ENCODE measurements at places on chromosomes 6 and 20. TPM values are rescaled to one million over a fixed set of nuclear protein-coding genes. Genes with fewer than 3 reads are reported as not detected.

Gene ZBTB22
- 10.9 TPM for total RNA-seq

Gene IFNGR1
- total RNA-seq = 112 TPM

Gene ZC3H12D
- 0.99 TPM for total RNA-seq

Gene TP53TG5
- not detected for total RNA-seq

Gene LPA
- total RNA-seq = not detected

Gene AARS2
- 14.2 TPM for total RNA-seq

Gene MPIG6B
- total RNA-seq = 0.59 TPM

Gene LY6G5B
- total RNA-seq = 4.0 TPM

Gene BCAS4
- total RNA-seq = 2.1 TPM

DNA sequence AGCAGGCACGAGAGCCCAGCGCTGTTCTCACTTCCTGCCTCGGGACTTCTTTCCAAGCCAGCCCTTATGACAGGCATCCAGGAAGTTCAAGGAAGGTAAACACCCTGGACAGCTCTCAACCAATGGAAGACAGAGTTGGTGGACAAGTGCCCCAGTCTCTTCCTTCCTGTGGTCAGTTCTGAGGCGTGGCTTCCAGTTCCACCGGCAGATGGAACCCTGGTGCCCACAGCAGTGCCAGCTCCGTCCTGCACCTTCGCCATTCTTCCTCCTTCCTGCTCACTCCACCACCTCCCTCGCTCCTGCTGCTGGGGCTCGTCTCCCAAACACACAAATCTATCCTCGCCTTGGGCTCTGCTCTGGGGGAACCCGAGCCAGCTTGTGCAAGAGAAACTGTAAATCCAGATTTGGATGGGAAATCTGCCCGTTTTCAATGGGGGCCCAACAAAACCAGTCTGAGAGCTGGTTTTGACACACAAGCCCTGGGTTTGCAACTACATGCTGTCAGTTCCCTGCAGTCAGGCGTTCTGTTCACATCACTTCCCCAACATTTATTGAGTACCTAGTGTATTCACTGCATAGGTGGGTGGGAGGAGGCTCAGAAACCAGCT is 162.7 kb downstream of the GRM4 start:
- DNase-seq = no peak

GRCh38 chr6:156848123-156848522 is 70.9 kb downstream of the ARID1B start:
- DNase-seq = peak; percentile 30

DNA sequence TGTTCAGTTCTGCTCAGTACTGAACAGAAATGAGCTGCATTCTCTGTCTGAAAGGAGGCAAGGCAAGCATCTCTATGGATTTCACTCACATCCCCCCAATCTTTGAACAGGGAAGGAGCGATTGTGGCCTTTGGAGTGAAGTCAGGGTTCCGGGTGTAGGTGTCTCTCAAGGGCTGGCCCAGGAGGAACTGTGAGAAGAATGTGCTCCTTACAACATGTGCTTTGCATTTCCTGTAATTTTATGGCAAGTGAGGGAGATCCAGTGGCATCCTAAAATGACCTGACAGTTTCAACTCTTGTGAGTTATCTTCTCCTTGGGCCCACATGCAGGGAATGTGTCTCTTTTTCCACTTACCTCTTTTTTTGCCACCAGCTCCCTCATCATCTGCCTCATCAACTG is 63.0 kb upstream of the RIN2 start:
- no peak for DNase-seq

DNA sequence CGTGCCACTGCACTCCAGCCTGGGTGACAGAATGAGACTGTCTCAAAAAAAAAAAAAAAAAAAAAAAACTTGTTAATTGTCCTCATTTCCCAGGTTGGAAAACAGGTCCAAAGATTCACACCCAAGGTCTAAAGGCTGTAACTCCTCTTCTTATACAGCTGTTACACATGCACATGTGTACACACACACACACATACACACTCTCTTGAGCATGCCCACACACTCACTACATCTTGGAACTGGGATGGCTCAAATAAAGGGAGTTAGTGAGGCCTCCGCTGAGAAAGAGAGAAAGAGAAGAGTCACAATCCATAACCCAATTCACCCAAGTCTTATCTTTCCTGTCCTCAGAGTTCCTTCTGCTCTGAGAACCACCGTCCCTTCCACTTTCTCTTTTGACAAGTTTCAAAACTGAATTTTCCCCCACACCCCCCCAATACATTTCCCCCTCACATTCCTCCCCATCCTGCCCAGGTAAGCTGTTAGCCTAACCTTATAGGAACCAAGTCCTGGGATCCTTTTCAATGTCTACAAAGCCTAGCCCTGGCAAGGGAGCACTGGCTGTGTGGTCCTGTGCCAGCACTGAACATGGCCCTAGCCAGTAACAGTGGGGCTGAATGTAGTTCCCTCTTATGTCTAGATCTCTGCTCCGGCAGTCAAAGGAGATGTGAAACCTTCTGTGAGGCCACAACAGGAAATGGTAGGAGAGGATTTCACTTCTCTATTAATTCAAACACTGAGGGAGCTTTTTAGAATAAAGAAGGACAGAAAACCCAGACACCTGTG is 3.2 kb upstream of the HLA-DMB start:
- peak; percentile 10 for DNase-seq

GRCh38 chr6:139983555-139984276 is 609.3 kb upstream of the CITED2 start:
- DNase-seq = peak; percentile 60

- no peak for DNase-seq
These were observed 30.1 kb upstream of the SH3BGRL2 start for GRCh38 chr6:79600812-79601609.

DNA sequence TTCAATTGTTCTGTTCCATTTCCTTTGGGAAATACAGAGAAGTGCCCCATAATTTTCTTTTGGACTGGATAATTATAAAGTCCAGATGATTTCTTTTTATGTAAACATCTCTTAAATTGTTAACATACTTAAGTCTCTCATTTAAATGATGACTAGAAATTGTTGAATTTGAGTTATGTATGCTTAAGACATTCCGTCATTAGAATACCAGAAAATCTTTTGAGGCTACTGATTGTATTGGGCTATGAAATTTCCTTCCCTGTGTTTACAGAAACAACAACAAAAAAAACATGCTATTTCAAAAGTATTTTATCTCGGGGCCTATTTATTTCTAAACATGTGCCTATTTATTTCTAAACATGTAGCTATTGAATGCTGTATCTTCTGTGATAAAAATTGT is 125.4 kb downstream of the SH3BGRL2 start:
- DNase-seq = no peak

GRCh38 chr6:106143665-106144064 is 57.5 kb downstream of the PRDM1 start:
- no peak for DNase-seq

GRCh38 chr6:40378725-40379074 is 208.5 kb downstream of the LRFN2 start:
- no peak for DNase-seq

DNA sequence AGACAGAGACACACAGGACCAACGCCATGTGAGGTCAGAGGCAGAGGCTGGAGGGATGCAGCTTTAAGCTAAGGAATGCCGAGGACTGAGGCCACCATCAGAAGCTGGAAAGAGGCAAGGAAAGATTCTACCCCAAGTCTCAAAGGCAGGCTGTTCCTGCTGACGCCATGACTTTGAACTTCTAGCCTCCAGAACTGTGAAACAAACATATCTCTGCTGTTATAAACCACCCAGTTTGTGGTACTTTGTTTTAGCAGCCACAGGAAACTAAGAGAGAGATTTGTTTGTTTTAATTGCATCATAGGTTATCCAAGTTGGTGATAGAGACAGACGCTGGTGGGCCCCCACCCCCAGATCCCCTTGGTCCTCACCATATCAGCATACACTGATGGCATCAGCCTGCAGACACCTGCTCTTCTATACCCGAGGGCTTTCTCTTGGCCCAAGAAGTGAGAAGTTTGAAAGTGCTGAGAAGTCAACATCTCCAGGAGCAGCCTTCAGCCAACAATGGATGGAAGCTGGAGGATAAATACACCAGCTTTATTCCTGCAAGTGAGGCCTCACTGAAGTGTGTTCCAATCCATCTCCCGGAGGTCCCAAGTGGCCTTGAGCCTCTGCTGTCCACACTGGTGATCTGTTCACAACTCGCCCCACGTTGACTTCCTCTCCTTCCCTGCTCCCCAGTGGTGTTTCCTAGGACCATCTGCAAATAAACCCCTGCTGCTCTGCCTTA is 154.7 kb downstream of the BTBD3 start:
- DNase-seq = no peak

DNA sequence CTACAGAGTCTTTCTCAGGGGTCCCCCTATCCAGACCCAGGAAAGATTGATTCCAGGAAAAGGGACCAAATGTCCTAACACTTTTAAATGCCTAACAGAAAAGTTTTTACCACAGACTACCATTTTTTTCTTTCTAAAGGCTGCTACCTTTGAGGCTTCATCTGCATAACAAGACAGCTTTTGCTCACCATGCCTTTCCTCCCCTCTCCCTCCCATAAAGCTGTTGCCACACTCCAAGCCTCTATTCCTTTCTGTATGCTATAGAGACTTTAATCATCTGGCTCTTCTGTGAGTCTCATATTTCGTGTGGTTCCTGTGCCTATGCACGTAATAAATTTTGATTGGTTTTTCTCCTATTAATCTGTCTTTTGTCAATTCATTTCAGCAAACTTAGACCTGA is 26.0 kb upstream of the LIN28B start:
- DNase-seq = no peak

DNA sequence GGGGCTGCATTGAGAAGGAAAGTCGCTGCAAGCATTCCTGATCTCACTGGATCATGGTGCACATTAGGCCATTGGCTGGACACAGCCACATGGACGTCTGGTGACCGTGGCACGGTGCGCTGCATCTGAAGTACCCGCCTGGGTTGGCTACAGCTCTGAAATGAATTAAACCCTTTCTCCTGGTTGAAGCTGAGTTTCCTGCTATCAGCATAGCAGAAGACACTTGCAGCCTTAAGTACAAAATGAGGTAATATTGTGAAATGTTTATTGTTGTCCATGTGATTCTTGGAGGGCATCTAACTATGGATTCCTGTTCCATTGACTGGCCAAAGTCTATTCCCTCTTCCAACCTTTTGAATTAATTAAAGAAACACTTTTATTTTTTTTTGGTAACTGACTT is 89.8 kb upstream of the ADTRP start:
- DNase-seq = no peak

- no peak for DNase-seq
These were observed 108.8 kb upstream of the FOXC1 start for GRCh38 chr6:1500913-1501312.

- DNase-seq = no peak
These were observed 599.1 kb downstream of the QKI start for GRCh38 chr6:164013480-164014208.

DNA sequence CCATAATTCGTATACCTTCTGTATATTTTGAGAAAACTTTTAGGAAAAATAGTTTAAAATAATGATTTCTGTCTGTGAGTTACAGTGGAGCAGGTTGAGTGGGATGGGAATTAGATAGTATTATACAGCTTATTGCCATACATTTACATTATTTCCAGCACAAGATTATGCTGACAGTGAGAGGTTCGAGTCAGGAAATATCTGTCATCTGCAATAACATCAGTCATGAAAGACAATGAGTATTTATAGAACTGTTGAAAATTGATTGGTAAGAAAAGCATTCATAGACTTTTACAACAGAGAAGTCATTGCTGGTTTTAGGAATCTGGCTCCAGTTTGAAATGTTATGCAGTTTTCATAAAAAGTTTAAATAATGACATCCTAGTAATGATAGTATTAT is 45.9 kb downstream of the FAM135A start:
- no peak for DNase-seq

- DNase-seq = no peak
These were observed 252.4 kb upstream of the TAB2 start for GRCh38 chr6:149065121-149065520.

- DNase-seq = no peak
These were observed 125.9 kb downstream of the ATXN1 start for GRCh38 chr6:16635291-16635809.

DNA sequence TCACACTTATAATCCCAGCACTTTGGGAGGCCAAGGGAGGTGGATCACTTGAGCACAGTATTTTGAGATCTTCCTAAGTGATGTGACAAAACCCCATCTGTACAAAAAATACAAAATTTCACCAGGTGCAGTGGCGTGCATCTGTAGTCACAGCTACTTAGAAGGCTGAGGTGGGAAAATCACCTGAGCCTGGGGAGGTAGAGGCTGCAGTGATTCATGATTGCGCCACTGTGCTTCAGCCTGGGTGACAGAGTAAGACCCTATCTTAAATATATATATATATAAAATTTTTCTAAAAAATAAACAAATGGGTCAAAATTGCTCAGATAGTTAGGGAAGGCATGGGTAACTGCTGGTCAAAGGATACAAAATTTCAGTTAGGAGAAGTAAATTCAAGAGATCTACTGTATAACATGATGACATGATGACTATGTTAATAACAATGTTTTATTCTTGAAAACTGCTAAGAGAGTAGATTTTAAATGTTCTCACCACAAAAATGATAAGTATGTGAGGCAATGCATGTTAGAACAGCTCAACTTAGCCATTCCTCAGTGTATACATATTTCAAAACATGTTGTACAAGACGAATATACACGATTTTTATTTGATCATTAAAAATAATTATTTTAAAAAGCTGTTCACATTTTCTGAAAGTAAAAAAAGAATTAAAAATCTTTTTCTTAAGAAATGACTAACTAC is 24.4 kb downstream of the TBC1D32 start:
- DNase-seq = no peak

DNA sequence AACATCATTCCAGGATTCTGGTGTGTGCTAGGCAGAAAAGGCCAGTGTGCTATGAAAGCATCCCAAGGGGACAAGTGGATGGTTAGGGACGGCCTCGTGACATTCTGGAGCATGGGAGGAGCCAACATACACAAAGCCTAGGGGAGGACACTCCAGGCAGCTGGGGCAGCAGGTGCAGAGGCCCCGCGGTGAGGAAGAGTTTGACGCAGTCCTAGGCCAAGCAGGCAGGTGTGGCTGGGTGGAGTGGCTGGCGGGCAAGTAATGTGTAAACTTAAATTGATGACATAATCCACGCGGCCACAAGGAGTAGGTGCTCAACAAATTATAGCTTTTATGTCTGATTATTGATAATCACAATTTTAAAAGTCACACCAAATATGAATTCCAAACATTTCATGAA is 93.6 kb downstream of the TMEM242 start:
- DNase-seq = no peak

DNA sequence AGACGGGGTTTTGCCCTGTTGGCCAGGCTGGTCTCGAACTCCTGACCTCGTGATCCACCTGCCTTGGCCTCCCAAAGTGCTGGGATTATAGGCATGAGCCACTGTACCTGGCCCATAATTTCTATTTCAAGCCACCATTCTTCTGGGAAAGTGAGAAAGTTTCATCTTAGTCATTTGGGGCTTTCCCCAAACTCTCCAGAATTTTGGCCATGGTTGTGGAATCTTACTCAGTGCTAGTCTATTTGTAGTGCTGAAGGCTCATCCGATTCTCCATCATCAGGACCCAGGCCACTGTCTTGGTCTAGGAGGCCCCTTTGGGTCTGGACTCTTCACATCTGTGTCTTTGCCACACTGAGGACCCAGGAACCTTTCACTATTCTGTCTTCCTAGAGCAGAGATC is 164.9 kb downstream of the EYA2 start:
- no peak for DNase-seq

- DNase-seq = no peak
These were observed 20.6 kb downstream of the ENPP3 start for GRCh38 chr6:131657630-131658111.

GRCh38 chr6:95574811-95575210 is 2.5 kb upstream of the MANEA start:
- no peak for DNase-seq

GRCh38 chr6:151325075-151326050 is 66.0 kb downstream of the ZBTB2 start:
- peak; percentile 81 for DNase-seq

- DNase-seq = no peak
These were observed 254.9 kb downstream of the PRL start for GRCh38 chr6:22041797-22042480.

GRCh38 chr6:110325197-110325596 is 33.0 kb downstream of the METTL24 start:
- DNase-seq = peak; percentile 26

Measured in skin of body (tissue), 3 donors.